ENCODE measurements at places on chromosomes 1 and 21.

GRCh38 chr21:45898781-45899180 lies 82.8 kb upstream of the COL6A1 start:
- no peak for DNase-seq

DNA sequence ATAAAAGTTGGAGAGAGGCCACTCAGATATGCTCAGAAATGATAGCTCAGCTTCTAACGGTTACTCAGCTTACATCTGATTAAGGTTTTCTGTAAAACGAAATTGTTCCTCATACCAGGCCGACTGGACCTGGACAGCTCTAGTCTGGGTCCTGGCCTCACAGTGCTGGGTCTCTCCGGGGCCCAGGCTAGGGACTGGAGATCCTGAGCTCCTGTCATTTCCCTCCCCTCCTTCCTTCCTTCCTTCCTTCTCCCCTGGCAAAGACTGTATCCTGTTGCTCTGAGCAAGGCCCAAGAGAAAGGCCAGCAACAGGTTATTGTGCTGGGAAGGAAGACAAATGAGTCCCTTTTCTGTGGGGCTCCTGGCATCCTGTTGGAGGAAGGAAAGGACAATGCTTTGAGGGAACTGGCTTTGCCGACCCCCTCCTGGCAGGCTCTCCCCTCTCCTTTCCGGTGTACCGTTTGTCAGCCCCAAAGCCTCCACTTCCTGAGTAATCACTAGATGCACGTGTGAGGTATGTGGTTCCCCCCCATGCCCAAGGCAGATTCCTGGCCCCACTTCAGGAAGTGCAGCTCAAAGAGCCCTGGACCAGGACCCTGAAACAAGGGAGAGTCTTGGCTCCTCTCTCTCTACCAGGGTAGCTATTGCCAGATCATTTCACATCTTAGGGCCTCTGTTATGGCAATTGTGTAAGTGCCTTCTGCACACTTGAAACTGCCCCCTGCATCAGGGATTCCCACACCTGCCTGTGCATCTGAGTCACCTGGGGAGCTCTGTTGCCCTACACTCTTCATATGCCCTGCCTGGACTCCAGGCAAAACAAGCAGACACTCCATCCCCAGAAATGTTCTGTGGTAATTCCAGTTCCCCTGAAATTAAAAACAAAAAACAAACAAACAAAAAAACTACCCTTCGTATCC lies 212.7 kb upstream of the FGGY start:
- DNase-seq = no peak

DNA sequence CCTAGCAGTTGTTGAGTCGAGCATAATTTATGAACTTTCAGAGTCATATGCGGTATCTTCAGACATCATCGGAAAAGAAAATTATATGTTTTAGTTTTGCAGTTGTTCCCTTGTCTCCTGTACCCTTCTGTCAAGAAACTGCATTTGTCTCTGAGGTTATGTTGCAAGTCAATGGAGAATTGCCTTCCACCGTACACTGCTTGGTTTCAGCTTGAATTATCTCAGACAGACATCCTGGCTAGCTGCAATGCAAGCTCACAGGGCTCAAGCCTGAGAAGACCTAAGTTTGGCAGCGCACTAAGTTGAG lies 156.0 kb downstream of the NFIA start:
- no peak for DNase-seq

DNA sequence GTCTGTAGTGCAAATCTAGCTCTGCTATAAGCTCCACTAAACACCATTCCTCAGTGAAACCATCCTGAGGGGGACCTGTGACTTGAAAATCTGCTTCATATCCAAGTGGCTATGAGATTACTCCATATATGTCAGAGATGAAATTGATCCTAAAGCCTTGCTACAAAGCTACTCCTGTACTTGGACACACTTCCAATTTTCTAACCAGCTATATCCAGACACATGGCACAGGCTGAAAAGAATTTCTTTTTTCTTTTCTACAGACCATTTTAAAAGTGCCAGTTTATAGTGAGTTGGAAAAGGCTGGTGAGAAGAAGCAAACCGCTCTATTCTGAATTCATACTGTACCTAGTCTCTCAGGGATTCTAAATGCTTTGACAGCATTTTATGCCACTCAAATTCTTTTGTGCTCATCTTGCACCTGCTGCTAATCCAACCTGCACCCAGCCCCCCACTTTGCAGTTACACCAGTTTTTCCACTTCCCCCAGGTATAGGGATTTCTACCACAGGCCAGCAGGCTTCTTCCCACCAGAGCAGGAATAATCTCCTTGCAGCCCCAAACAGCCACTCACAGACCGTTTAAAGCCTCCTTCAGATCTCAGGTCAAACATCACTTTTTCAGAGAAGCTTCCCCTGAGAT lies 112.5 kb downstream of the RERE start:
- peak; percentile 64 for DNase-seq

GRCh38 chr1:119367432-119368124 lies 1.0 kb upstream of the HAO2 start:
- peak; percentile 16 for DNase-seq

- DNase-seq = no peak
These were observed 47.0 kb upstream of the DESI2 start for GRCh38 chr1:244605835-244606370.

GRCh38 chr1:7975212-7975865 lies 13.8 kb downstream of the PARK7 start:
- DNase-seq = no peak

- peak; percentile 59 for DNase-seq
These were observed 6.3 kb downstream of the TMEM234 start for GRCh38 chr1:32215629-32216480.

Data from MM.1S (cell line).